CD4-positive, CD25-positive, alpha-beta regulatory T cell (primary cell): ENCODE measurements at places on chromosomes 3 and 15. TPM values are rescaled to one million over a fixed set of nuclear protein-coding genes. Genes with fewer than 3 reads are reported as not detected.

Gene GNAT1
- not detected for polyA plus RNA-seq

- DNase-seq, result no peak
- no peaks in the 10 kb centered on the region for H3K27me3 ChIP-seq
- no peak overlapping the region for H3K4me3 ChIP-seq
Measured at GRCh38 chr15:91456251-91456718, 356.2 kb downstream of the SV2B start.

DNA sequence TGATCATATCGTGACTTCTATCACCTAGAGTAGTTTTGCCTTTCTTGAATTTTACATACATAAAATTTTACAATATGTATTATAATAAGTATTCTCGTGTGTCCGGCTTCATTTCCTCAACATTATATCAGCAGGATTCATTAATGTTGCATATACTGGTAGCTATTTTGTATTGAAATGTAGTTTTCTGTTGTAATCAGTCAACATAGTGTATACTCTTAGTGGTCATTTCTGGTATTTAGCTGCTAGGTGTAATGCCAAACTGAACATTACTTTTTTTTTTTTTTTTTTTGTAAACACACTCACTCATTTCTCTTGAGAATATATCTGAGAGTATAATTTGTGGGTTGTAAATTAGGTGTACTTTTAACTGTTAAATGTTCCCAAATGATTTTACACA, 70.1 kb downstream of the CGNL1 start:
- DNase-seq, result no peak
- no peaks in the 10 kb centered on the region for H3K36me3 ChIP-seq
- H3K4me3 ChIP-seq, result no peak overlapping the region

- DNase-seq, result no peak
- H3K27ac ChIP-seq, result no peak overlapping the region
- no peak overlapping the region for H3K4me3 ChIP-seq
- H3K4me1 ChIP-seq, result peaks cover 6% of the 10 kb centered on the region
- H3K36me3 ChIP-seq, result no peaks in the 10 kb centered on the region
Measured at GRCh38 chr15:98796685-98797357, 148.5 kb downstream of the IGF1R start.

DNA sequence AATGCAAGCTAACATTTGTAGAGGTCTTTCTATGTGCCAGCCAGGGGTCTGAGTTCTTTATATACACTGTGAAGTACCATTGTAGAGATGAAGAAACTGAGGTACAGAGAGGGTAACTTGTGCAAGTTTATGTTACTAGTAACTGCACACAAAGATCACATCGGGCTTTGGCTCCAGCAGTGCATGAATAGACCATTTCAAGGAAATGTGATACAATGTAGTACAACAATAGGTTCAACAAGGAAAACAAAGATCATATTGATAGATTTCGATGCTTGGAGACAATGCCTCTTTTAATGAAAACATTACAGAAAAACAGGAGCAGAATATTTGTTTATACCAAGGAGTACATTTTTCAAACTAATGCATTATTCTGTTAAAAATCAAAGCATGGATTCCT, 115.3 kb downstream of the POLR2M start:
- peaks cover 10% of the 10 kb centered on the region for H3K27me3 ChIP-seq
- H3K4me1 ChIP-seq, result no peaks in the 10 kb centered on the region
- no peaks in the 10 kb centered on the region for H3K36me3 ChIP-seq
- no peak overlapping the region for H3K4me3 ChIP-seq

DNA sequence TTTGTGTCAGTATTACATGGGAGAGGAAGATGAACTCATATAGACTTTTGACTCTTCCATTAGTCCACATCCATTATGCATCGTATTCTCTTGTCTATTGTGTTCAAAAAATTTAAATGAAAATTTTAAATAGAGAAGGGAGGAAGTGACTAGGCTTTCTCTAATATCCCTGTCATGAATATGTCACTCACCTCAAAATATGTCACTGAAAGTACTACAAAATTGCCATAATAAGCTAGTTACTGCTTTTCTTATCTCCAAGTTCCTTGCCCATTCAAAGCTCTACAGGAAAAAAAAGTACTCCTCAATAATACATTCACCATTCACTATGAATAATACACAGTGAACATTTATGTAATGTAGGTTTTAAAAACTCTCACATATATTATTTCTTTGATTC, 22.3 kb upstream of the GHSR start:
- DNase-seq, result no peak
- H3K27ac ChIP-seq, result no peak overlapping the region
- H3K4me1 ChIP-seq, result no peaks in the 10 kb centered on the region
- no peak overlapping the region for H3K4me3 ChIP-seq
- H3K27me3 ChIP-seq, result peaks cover 12% of the 10 kb centered on the region

Gene TIPARP
- polyA plus RNA-seq, result 24.2 TPM

DNA sequence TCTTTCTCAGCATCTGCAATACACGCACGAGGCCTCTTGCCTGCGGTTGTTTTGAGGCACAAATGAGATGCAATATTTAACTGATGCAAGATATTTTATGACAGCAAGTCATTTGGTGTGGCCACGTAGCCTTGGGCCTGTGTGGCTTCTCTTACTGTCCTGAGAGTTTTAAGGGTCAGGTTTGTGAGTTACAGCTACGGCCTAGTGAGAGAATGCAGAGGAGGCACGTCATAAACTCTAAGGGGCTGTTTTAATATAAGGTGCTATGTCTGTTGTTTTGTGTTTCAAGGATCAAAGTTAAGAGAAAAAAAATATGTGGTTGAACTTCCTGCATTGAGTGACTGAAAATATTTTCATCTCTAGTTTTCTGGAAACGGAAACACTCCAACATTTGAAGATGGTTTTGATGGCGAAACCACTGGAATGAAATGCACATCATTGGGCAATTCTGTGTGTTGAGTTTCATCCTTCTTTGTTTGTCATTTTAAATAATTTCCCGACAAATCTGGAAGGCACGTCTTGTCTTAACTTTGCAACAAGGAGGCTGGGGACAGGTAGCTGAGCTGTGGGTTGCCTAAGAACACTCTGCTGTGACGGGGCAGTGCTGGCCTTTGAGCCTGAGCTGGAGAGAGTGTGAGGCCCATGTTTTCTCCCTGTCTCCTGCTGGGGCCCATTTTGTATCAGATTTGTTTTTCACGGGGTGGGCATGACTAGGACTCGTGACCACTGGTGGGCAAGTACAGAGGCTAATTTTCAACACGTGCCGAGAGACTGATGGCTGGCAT, 5.1 kb downstream of the APBA2 start:
- peak overlapping the region; percentile 35 for H3K4me3 ChIP-seq
- H3K27me3 ChIP-seq, result peaks cover 3% of the 10 kb centered on the region

Gene PLSCR2
- polyA plus RNA-seq, result 0.76 TPM

GRCh38 chr3:178174201-178174915, 361.9 kb upstream of the KCNMB2 start:
- no peak overlapping the region for H3K4me3 ChIP-seq
- no peak for DNase-seq
- H3K27ac ChIP-seq, result no peak overlapping the region
- H3K36me3 ChIP-seq, result no peaks in the 10 kb centered on the region

GRCh38 chr15:85150130-85150480, 168.4 kb downstream of the PDE8A start:
- H3K4me1 ChIP-seq, result no peaks in the 10 kb centered on the region
- H3K27me3 ChIP-seq, result peaks cover 2% of the 10 kb centered on the region
- no peaks in the 10 kb centered on the region for H3K36me3 ChIP-seq
- no peak for DNase-seq
- H3K27ac ChIP-seq, result no peak overlapping the region

Gene CACNA2D2
- polyA plus RNA-seq, result 0.26 TPM

DNA sequence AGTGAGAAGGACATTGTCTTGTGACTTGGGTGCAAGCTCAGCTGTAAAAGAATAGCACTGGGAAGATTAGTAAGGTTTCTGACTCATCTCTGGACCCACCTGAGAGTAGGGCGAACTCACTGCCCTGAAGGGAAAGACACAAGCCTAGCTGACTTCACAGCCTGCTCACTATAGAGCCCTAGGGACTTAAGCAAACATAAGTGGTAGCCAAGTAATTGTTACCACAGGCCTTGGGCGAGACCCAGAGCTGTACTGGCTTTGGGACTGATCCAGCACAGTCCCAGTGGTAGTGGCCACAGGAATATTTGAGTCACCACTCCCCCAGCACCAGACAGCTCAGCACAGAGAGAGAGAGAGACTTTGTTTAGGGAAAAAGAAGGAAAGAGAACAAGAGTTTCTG, 429.9 kb downstream of the TBL1XR1 start:
- no peaks in the 10 kb centered on the region for H3K27me3 ChIP-seq
- H3K4me3 ChIP-seq, result no peak overlapping the region
- H3K4me1 ChIP-seq, result no peaks in the 10 kb centered on the region
- H3K36me3 ChIP-seq, result no peaks in the 10 kb centered on the region

DNA sequence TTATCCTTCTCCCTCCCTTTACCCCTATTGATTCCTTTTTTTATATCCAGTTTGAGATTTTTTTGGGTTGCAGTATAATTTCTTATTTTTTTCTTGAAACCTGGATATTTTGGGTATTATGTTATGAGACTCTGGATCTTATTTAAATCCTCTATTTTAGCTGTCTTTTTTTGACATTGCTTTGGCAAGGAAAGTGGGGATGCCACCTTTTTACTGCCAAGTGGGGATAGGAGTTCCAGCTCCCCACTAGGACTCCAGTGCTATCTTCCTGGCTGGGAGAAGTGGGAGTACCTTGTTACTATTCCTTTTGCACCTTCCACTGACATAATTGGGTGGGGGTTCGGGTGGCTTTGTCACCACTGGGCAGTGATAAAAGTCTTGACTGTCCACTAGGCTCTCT, 87.9 kb downstream of the SATB1 start:
- no peak for DNase-seq
- no peak overlapping the region for H3K4me3 ChIP-seq
- H3K36me3 ChIP-seq, result no peaks in the 10 kb centered on the region
- no peaks in the 10 kb centered on the region for H3K4me1 ChIP-seq
- H3K27ac ChIP-seq, result no peak overlapping the region

Gene MINDY2
- polyA plus RNA-seq, result 15.9 TPM

Gene LRRC28
- 29.3 TPM for polyA plus RNA-seq

DNA sequence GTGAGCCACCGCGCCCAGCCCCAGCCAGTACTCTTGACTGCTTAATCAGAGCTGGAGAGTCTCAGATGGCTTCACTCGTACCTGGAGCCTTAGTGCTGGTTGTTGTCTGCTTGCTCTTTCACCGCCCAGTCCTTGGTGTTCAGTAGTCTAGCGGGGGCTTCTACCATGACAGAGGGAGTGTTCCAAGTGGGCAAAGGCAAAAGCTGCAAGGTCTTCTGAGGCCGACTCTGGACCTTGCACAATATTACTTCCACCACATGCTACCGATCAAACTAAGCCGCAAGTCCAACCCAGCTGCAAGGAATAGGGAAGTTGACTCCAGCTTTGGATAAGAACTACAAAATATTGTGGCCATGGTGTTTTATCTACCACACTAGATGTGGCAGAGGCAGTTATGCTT, 6.6 kb downstream of the PARL start:
- H3K27ac ChIP-seq, result no peak overlapping the region
- DNase-seq, result no peak
- peaks cover 8% of the 10 kb centered on the region for H3K4me1 ChIP-seq
- no peak overlapping the region for H3K4me3 ChIP-seq
- no peaks in the 10 kb centered on the region for H3K27me3 ChIP-seq

Gene ARGFX
- not detected for polyA plus RNA-seq

Gene FBXO40
- not detected for polyA plus RNA-seq
